ENCODE measurements at places on chromosomes 1 and 21.

- no peak for DNase-seq
These were observed 40.1 kb upstream of the TMPRSS15 start for GRCh38 chr21:18443701-18444100.

DNA sequence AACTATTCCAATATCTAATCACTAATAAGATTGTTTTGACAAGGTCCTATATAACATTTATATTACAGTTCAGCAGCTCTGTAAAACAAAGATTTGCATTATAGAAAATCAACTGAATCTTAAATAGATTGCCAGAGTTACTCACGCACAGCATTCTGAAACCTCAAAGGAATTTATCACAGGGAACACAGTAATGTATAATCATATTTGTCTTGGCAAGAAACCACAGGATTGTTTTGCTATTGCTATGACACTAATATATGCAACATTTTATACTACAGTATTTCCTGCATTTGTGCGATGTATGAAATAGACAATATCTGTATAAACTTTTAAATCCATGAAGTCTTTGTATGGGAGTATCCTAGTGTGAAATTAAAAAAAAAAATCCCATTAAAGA, 101.4 kb downstream of the PLPPR5 start:
- no peak for DNase-seq

GRCh38 chr1:44776730-44777068, 1.4 kb downstream of the RPS8 start:
- no peak for DNase-seq

GRCh38 chr1:1435911-1436629, 580 bp downstream of the VWA1 start:
- no peak for DNase-seq

GRCh38 chr1:115882913-115883902, 42.3 kb upstream of the NHLH2 start:
- no peak for DNase-seq

- DNase-seq = no peak
These were observed 355.1 kb downstream of the DISC1 start for GRCh38 chr1:231981675-231982074.

DNA sequence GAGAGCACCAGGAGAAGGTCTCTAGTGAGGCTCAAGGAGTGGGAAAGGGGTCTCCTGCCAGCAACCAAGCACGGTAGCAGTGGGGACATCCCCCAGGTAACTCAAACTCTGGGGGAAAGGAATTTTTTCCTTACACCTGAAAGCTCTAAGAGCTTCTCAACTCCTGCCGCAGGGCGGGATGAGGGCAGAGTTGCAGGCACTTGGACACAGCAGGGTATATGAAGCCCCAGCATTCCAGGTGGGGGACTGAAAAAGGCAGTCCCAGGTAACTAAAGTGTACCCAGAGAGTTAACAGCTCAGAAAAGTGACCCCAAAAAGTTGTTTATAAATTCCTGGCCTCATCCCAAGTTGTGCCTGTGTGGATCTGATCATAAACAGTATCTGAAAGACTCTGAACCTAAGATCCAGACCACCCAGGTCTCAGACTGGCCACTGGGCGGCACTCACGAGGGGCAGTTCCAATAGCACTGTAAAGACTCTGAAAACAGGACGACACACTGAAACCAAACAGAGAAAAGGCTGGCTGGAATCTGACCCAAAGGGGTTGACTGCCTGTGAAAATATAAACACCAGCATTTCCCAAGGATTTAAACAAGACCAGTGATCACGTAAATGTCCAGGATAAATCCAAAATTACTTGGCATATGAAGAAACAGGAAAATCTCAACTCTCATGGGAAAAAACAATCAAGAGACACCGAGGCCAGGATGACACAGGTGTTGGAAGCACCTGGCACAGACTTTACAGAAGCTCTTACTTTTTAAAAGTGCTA, 47.5 kb downstream of the HSF2BP start:
- no peak for DNase-seq

DNA sequence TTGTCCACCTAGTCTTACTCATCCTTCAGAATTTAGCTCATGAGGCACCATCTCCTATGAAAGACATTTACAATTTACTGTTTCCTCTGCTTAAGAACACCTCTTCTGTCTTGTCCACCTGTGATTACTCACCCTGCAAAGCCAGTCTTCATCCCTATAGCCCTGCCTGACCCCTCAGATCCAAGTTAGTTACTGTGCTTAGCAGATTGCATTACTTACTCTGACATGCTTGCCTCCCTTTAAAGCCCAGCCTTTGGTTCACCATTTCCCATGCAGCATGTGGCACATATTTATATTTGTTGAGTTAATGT, 60.9 kb upstream of the VCAM1 start:
- DNase-seq = no peak

- DNase-seq = no peak
These were observed 138.0 kb upstream of the DNAH14 start for GRCh38 chr1:224791362-224791941.

DNA sequence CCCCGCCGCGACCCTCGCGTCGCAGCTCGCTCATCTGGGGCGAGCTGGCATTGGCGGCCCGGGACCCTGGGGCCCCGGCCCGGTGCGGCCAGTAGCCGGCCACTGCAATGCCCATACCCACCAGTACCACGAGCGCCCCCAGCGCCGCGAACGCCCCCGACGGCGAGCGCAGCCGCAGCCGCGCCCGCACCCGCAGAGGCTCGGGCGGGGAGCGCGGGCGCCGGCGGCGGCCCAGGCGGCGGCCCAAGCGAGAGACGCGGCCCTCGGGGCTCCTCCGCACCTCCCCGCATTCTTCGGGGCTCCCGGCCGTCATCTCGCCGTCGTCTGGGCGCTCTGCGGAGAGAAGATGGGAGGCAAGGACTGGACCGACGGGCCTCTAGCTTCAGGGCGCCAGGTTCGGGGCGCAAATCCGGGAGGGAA, 2.2 kb downstream of the TMEM200B start:
- DNase-seq = no peak

DNA sequence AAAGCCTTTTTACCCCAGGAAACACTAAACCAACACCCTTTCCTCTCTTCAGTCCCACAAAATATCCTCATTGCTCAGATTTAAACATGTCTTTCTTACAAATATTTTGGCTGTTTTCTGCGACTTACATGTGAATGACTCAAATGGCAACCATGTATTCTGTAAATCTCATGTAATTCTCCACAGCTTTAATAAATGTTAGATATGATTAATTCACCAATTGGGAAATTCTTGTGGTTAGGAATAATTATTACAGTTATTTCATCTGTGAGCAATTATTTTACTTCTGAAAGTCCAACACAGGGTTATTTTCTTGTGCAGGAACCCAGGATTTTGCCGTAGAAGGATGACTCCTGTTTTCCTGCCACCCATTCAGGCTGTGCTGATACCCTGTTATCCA, 431.5 kb downstream of the LMO4 start:
- DNase-seq = no peak

- no peak for DNase-seq
These were observed 98.6 kb upstream of the PAPPA2 start for GRCh38 chr1:176364236-176364905.

DNA sequence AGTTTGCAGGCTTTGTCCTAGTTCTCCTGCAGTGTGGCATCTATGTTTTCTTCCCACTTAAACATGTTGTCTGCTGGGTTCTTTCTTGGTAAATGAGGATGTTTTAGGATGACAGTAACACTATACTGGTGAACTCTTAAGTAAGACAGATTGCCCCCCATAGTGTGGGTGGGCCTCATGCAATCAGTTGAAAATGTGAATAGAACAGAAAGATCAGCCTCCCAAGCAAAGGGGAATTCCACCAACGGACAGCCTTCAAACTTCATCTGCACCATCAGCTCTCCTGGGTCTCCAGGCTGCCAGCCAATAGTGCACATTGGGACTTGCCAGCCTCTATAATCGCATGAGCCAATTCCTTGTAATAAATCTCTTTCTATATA, 10.7 kb upstream of the TARBP1 start:
- no peak for DNase-seq

DNA sequence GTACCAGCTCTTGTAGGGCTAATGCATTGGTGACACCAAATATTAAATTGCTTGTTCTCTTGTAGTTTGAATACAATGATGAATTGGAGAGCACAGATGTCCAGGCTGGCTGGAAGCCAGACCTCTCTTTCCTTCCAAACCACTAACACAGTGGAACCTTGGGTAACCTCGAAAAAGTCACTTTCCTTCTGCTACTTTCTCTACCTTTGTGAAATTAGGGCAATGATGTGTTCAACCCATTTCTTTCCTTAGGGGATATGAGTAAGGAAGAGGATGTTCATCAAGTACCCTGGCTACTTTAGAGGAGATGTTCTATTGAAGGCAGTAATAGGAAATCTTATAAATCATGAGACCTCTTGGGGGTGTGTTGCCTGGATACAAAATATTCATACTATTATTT, 55.7 kb downstream of the XCL2 start:
- no peak for DNase-seq

GRCh38 chr21:43692949-43693348, 26.0 kb upstream of the PDXK start:
- no peak for DNase-seq

DNA sequence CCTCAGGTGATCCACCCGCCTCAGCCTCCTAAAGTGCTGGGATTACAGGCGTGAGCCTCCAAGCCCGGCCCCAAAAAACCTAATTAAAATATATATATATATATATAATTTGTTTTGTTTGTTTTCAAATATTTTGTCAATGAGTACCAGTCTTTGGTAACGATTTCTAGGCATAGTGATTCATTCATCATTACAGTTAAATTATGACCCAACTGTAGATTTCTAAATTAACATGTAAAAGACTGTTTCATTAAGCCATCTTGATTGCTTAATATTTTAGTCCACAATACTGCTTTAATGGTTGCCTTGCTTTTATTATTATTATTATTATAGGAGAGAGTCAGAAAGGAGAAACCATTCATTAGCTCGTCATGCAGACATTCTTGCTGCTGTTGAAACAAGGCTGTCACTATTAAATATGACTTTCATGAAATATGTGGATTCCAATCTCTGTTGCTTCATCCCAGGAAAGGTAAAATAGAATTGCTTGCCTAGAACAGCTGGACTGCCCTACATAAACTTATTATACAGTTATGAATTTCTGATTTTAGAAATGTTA, 19.9 kb downstream of the FBXO28 start:
- DNase-seq = no peak

- no peak for DNase-seq
These were observed 970.7 kb downstream of the KCNT2 start for GRCh38 chr1:195637539-195637938.

DNA sequence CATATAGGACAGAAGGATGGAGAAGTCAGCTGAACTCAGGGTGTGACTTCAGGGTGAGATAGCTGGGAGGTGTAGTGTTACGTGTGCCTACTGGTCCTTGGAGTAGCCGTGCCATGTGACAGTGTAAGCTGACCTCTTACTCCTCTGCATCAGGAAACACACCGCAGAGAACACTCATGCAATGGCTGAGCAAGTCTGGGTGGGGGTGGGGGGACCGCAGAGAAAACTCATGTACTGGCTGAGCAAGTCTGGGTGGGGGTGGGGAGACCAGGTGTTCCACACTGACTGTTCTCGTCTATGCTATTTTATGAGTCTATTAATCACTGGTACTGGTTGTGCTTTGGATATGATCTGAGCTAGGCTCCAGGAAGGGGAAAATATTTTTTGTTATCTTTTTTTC, 233.1 kb downstream of the PAPPA2 start:
- DNase-seq = no peak

GRCh38 chr1:154391086-154391770, 13.9 kb upstream of the IL6R start:
- no peak for DNase-seq

DNA sequence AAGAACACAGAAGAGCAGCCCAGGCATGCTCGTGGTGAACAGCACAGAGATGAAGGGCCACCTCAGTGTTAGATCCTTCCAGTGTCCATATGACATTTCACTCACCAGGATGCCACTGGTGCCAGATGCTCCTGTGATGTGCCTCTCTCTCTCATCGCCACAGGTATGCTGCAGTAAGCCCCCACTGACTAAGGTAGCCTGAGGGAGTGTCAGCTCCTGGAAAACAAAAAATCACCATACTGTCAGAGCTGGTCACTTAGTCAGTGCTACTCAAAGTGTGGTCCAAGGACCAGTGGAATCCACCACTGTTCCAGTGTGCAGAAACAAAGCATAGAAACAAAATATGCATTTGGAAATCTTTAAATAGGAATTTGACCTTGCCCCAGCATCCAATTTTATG, 27.1 kb upstream of the BCL9 start:
- no peak for DNase-seq

DNA sequence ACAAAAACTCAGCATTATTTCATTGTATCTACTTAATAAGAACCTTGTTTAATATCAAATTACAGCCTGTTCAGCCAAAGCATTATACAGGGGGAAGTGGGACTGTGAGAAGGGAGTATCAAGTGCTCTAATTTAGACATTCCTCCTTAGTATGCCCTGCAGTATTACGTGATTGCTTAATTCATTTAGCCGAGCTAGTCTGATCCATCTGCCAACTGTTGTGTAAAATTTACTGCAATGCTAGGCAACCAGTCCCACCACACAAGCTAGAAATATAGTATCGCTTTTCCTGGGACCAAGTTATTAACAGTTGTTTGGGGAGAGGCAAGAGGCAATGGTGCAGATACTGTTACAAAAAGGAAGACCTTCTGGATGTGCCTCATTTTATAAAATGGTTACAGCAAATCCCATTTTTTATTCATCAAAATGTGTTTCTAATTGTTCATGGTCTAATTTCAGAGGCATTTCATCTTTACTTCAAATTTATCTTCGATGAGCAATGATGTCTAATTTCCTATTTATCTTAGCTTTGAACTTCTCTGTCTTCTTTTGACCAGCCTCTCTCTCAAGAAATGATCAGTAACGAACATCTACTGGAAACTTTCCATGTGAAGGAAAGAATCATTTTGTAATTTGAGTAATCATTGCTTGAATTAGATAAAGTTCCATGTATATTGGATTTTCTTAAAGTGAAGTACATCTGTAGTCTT, 283.3 kb downstream of the DUSP10 start:
- no peak for DNase-seq

- DNase-seq = no peak
These were observed 13.1 kb upstream of the SLC25A34 start for GRCh38 chr1:15722836-15723532.

DNA sequence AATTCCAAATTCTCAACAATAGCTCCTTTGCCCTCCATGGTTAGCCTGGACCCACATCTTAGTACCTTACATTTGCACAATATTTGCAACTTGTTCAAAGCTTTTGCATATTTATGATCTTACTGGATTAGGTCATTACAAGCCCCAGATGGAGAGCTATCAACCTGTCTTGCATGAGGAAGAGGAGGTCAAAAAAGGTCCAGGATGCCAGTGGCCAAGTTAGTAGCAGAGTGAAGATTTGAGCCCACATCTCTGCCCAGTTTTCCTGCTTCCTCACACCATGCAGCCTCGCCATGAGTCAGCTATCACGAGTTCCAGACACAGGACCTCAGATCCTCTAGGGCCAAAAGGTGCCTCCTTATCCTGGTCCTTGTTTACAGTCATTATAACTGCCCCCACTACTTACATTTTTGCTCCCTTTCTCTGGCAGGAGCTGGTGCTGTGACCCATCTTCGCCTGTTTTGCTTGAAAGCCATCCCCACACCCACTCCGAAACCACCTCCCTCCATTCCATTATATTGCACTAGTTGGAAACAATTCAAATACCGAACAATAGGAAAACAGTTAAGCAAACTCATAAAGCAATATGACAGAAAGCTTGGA, 5.0 kb upstream of the AHCYL1 start:
- no peak for DNase-seq
